Activated CD4-positive, alpha-beta T cell treated with anti-CD3 and anti-CD28 coated beads, Interleukin-2, amount 50 U/mL, for 4 hours (primary cell): ENCODE measurements at places on chromosomes 13 and 19.

GRCh38 chr19:13599681-13600080 is 93.4 kb upstream of the CACNA1A start:
- DNase-seq = no peak

- no peak for DNase-seq
Measured at GRCh38 chr13:84607261-84608013, 725.2 kb upstream of the SLITRK1 start.

- no peak for DNase-seq
Measured at GRCh38 chr13:33153421-33154404, 131.8 kb downstream of the STARD13 start.

GRCh38 chr19:47719047-47719859 is 6.0 kb downstream of the EHD2 start:
- no peak for DNase-seq

DNA sequence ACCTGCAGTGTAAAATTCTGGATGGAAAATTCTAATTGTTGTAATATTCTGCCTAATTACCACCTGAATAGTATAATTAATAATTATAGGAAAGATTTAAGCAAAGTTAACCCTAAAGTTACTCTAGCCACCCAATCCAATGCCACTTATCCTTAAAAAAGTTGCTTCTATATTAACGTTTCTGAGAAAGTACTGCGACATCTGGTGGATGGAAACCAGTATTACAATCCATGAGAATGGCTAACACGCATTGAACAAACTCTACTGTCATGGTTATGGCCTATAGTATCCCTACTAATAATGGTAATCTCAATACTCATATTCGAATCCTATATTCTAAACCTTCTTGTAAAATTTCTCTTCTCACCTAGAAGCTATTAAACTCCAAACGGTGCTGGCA is 1551.8 kb downstream of the SLITRK1 start:
- no peak for DNase-seq

DNA sequence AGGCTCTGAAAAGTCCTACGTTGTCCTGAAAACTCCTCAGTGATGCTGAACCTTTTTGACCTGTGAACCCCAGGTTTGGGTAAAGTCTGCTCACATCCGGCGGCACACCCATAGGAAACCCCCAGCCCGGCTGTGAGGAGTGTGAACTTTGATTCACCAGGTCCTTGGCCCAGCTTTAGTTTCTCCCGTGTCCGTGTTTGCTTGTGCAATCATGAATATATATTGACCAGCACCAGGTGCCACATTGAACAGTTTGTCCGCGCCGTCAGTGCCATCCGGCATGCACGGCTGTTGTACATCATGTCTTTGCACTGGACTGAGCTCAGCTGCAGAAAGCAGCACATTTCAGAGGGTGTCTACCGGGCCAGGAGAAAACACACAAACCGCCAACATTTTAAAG is 45.3 kb downstream of the NFIC start:
- DNase-seq = no peak

DNA sequence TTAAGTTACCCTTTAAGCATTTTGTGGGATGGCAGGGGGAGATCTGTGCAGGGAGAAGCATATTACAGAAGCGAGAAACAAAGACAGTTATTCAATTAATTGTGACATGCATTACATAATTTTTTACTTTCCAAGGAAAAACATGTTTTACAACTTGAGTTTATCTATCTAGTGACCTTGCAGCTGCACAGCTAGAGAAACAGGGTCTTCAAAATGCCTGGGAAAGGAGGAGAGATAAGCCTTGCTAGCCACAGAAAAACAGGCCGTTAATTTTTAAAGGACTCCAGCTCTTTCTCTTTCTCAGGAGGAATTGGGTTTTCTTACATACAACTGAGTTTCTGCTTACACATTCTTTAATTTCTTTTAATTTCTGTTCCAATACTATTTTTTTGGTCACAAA is 14.8 kb upstream of the ZNF431 start:
- DNase-seq = no peak

DNA sequence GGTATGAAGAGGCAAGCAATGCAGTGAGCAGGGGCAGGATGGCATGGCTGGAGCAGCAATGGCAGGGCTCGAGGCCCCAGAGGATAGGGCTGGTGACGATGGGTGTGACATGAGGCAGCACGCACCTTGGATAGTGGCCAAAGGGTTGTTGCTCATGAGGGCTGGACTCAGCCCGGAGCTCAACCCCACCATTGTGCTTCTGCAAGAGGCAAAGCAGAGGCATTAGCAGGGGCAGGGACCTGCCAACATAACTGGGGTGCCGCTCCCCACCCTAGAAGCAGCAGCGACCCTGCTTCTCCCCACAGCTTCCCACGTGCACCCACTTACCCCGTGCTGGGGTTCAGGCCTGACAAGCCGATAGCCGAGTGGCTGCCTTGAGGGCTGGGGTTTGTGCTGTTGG is 15.8 kb downstream of the ZNF574 start:
- DNase-seq = no peak

GRCh38 chr19:28103921-28104320 is 1109.0 kb downstream of the UQCRFS1 start:
- no peak for DNase-seq

- no peak for DNase-seq
Measured at GRCh38 chr19:16170134-16170533, 3.2 kb downstream of the CIB3 start.

DNA sequence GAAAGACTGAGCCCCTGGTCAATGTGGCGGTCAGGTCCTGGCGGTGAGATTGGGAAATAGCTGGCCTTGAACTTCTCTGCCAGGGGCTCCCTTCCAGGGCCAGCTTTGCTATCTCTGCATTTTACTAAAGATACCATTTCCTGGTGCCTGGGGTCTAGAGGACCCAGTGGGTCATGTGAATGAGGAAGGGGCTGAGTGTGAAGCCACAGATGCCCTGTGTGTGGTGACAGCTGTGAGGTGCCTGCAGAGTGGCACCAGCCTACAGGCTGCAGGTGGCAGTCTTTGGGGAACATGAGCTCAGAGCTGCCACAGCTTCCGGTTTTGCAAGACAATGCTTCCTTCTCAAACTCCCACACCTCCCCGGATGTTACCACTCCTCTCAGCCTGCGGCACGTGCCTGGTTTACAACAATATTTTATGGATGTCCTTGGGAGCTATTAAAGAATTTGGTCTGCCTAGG is 5.2 kb upstream of the MLNR start:
- peak; percentile 20 for DNase-seq

GRCh38 chr13:44549476-44549875 is 26.7 kb downstream of the TSC22D1 start:
- no peak for DNase-seq

- no peak for DNase-seq
Measured at GRCh38 chr13:21060338-21061028, 903 bp downstream of the LATS2 start.

DNA sequence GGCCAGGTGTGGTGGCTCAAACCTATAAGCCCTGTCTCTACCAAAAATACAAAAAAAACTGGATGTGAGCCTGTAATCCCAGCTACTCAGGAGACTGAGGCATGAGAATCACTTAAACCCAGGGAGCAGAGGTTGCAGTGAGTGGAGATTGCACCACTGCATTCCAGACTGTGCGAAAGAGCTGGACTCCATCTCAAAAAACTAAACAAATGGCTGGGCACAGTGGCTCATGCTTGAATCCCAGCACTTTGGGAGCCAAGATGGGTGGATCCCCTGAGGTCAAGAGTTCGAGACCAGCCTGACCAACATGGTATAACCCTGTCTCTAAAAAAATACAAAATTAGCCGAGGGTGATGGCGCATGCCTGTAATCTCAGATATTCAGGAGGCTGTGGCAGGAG is 34.9 kb upstream of the ZNF83 start:
- no peak for DNase-seq

DNA sequence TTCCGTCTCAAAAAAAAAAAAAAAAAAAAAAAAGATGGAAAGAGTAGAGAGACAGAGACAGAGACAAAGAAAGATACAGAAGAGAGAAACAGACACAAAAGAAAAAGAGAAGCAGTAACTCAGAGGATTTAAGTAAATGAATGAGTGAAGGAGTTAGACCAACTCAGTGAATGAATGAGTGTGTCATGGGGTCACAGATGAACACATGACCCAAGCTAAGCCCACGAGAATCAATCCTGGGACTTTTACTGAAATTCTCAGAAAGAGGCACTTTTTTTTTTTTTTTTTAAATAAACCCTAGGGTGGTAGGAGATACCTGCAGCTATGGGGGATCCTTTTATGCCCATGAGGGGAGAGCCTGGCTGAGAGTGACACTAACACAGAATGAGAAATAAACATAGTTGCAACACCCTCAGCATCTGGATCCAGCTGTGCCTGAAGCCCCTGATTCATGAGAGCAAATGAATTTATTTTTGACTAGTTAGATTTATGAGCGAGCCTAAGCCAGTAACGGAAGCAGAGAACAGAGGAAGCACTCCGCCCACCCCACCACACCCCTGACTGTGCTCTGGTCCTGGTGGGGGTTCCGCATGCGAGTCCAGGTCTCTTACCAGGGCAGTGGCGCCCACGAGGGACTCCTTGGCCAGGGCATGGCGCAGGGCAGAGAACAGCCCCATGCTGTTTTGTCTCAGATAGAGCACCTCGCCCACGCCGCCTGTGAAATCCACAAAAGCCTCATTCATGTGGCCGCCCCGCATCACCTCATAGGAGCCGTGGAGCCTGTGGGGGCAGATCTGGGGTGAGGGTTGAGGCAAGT is 4.6 kb downstream of the CAPN12 start:
- no peak for DNase-seq

- no peak for DNase-seq
Measured at GRCh38 chr13:32300920-32301319, 14.2 kb downstream of the ZAR1L start.

DNA sequence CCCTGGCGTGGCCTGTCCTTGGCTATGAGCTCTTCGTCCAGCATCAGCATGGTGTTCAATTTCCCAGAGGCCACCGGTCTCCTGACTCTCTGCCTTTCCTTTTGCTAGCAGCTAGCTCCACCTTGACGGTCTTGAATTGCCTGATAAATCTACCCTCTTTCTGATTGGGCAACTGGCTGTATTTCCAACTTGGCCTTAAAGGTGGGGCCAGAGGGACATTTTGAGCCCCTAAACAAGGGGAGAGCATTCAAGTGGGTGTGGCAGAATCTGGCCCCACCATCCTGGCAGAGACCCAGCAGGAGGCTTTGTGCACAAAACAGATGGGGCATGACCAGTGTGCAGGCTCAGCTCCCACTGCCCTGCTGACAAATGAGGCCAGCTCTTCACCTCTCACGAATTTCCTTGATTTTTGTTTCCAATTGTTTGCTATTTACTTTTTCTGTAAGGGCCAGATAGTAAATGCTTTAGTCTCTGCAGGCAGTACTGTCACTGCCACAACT is 148.9 kb upstream of the VSTM2B start:
- DNase-seq = no peak

- no peak for DNase-seq
Measured at GRCh38 chr13:97335488-97336134, 98.4 kb upstream of the RAP2A start.

DNA sequence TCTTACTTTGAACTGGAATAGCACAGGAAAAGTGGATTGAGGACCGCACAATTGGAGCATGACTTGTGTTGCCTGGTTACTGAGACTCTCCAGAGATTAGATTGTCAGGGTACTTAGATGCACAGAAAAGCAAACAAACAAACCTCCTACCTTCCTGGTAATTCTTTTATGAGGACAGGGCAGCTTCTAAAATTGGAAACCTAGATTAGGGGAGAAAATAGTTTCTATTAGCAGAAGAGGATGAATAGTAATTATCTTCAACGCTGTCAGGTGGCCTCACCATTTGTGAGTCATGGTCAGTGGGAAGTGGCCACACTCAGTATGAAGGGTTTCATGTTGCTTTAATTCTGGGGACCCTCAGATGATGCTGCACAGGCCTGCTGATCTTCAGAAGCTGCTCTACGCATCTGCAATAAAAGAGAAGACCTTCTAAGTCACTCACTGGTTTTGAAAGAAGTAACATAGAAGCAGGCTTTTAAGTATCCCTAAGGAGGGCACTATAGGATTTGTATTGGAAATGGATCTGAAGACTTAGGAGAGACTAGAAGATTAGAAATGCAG is 106.8 kb downstream of the LACC1 start:
- DNase-seq = no peak

GRCh38 chr13:32041429-32041828 is 9.9 kb downstream of the FRY start:
- DNase-seq = no peak

DNA sequence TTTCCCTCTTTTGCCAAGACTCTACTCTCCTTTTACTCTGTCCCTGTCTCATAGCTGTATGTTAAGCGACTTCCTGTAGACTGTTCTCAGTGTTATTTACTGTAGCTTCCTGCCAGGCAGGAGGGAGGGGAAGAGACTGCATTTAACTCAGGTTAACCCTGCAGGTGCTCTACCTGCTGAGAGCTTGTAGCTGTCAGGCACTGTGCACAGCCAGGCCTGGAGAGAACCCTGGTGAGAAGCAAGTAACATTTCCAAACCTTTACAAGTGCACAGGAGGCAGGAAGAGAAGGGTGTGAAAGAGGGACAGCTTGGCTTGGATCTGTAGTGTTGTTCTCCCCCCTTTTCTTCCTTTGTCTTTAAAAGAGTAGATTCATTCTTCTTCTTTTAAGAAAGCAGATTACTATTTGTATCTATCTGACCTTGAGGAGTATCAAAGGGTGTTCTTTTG is 167.1 kb downstream of the LMO7 start:
- no peak for DNase-seq

DNA sequence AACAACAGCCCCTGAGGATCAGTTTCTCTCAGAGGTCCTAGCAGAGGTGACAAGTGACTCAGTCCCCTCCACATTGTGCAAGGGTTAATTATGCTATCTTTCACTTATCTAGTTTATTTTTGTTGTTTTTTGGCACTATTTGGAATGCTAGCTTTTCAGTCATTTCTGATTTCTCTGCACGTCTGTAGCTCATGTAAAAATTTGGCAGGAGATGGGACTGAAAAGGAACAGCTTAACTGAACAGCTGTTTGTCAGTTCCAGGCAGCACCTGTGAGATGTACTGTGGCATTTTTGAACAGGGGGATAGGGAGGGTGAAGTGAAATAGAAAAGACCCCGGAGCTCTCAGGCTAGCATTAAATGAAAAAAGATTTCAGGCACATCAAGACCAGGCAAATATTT is 313.5 kb downstream of the SUCLA2 start:
- no peak for DNase-seq

DNA sequence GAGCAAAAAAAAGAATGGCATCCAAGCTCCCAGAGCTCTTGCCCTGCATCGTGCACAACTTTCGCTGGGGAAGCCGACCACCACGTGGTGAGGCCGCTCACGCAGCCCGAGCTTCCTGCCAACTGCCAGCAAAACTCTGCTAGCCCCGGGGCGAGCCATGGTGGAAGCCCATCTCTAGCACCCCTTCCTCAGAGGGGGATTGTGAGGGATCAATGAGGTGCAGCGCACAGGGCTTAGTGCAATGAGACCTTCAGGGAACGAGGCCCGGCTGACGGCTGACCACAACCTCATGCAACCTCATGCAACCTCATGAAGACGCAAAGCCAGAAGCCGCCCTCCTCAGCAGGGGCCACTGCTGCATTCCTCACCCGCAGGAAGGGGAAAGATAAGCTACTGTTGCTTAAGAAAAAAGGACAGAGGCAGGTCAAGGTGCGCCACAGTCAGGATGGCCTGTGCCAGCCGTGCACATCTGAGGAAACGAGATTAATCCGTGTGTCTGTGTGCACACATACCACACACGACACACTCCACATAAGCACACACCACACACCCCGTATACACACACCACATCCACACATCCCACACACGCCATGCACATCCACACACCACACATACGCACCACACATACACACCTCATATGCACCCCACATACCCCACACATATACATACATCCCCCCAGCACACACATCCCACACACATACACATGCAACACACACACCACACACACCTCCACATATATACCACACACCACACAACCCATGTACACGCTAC is 9.6 kb downstream of the HSPBP1 start:
- DNase-seq = no peak
